ENCODE measurements at places on chromosomes 12 and 14.
A peak's percentile ranks its signal among the peaks of the same experiment; 100 is the strongest.

DNA sequence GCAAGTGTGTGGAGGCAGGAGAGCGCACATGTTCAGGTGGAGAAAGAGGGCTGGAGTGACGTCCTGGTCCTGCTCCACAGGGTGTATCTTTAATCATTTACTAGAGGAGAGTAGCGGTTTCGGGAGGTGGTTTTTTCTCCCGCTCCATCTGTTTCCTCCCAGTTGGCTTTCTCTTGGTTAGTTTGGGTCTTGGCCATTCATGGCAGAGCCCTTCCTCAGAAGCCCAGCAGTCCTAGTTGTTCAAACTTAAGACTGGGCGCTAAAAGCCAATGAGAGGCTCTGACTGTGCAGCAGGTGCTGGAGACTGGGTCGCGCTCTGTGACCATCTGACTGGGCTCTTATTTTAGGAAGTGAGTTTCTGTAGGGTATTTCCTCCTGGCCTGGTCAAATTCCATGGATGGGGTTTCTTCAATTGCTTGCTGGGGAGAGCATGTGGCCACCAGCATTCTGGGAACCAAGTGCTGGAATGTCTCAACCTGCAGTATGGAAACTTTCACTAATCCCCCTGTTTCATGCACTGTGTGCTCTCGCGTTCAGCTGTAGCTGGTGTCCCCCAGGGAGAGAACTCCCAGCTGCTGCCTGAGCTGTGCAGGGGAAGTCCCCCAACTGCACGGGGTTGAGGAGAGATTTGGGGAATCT, 27.4 kb upstream of the TSPAN9 start:
- DNase-seq = no peak

DNA sequence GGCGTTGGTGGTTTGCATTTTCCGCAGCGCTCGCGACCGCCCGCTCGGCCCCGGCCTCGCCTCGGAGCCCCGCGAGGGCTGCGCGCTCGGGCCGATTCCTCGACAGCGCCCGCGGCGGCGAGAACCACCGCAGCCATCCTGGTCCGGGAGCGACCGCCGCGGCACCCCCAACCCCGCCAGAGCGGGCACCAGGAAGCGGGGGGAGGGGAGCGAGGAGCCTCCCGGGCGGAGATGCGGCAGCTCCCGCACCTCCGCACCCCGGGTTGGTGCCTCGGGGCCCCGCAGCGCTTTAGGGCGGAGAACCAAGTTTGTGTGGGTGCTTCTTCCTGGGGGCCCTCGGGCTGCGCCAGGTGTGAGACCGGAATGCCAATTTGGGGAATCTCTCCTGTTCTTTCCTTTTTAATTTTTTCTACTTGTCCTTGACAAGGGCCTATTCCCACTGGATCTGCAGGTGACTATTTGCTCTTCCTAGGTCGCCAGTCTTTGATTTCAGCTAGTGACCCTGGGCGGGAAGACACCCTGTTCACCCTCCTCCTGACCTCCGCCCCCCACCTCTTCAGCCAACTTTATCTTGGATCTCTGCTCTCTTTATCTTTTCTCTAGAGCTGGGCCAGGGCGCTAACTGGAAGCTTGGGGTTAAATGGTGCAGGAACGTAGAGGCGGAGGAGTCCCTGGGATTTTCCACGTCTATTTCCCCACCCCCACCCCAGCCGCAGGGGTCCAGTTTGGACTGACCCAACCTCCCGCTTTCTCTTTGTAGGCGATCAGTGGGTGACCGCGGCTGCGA, at the start of gene SOCS2:
TSS of gene SOCS2 (plus strand) at position 751 of the 787 bp plus-strand sequence. CDS start 223 bp downstream, outside the sequence.
- peak; percentile 22 for DNase-seq

- no peak for DNase-seq
These were observed 385.9 kb downstream of the BMP4 start for GRCh38 chr14:53570411-53571387.

GRCh38 chr12:65100140-65100539, 21.0 kb downstream of the WIF1 start:
- no peak for DNase-seq

DNA sequence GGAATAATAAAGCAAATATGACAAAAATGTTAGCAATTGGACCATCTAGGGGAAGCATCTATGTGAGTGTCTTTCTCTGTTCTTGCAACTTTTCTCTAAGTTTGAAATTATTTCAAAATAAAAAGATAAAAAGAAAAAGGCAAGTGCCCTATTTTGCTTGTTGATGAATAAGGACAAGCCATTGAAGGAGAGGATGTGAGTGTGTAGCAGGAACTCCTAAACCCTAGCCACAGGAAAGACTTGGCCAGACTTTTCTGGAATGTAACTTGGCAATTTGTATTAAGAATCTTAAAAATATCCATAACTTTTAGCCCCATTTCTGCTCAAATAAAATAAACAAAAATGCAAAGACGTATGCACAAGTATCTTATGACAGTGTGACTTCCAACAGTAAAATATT, 279.4 kb downstream of the CACNA1C start:
- DNase-seq = no peak

DNA sequence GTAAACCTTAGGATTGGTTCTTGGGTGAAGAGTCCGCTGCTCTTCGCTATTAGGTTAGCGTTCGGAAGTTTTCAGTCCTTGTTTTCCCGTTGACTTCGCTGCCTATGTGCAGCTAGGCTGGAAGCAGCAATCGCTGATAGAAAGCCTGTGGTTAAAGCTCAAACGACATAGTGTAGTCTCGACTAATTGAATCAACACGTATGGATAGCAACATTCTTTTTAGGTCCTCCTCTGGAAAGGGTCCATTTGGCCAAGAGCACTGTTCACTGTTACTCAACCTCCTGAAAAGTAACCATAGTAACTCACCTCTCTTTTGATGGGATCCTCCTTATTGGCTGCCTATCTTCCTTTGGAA, 355.5 kb downstream of the SNAPC1 start:
- DNase-seq = no peak

- DNase-seq = peak; percentile 60
These were observed 3.2 kb upstream of the SYNE3 start for GRCh38 chr14:95519699-95520098.

GRCh38 chr14:36654794-36655381, 6.8 kb upstream of the PAX9 start:
- no peak for DNase-seq

DNA sequence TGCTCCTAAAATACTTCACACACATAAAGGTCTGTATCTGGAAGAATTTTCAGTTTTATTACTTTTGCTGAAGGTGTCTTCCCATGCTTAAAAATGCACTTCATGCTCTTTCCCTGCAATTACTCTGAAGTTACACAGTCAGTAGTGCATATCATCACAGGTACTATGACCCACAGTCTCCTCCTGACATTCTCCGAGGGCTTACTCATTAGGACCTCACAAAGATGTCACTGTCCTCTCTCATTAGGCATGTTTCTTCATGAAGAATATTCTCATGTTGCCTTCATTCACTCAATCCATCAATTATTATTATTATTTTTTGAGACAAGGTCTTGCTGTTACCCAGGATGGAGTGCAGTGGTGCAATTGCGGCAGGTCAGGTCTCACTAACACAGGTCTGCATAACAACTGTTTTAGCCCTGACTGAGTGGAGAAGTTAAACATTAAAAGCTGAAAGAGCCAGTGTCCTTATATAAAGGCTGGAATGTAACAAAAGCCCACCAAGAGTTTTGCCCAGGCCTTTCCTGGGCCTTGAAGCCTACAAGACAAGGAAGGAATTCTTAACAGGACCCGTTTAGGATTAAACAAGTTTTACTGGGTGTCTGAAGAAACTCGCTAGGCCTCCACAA, 119.5 kb upstream of the WSCD2 start:
- no peak for DNase-seq

GRCh38 chr12:16165506-16165905, 112.0 kb downstream of the SLC15A5 start:
- DNase-seq = no peak

DNA sequence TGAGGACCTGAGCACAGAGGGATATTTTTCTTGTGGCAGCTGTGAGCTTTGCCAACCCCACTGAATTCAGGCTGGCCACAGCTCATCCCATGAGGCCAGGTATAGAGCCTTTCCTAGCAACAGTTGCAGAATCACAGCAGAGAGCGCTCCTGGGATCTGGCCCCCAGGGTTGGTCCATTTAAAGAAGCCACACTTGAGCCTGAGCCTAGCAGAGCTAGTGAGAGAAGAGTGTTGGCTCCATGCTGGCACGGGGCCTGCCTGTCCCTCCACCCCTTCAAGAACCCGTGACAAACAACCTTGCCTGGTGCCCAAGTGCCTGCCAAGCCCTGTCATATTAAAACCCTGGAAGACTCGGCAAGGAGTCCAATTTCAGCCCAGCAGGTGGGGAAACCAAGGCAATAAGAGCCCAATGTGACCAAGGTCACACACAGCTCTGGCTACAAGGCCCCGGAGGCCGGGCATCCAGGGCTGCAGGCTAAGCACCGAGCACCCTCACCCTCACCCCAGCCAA, 91.6 kb downstream of the LRRC74A start:
- DNase-seq = no peak

- no peak for DNase-seq
These were observed 25.7 kb downstream of the SOAT2 start for GRCh38 chr12:53128780-53129569.

DNA sequence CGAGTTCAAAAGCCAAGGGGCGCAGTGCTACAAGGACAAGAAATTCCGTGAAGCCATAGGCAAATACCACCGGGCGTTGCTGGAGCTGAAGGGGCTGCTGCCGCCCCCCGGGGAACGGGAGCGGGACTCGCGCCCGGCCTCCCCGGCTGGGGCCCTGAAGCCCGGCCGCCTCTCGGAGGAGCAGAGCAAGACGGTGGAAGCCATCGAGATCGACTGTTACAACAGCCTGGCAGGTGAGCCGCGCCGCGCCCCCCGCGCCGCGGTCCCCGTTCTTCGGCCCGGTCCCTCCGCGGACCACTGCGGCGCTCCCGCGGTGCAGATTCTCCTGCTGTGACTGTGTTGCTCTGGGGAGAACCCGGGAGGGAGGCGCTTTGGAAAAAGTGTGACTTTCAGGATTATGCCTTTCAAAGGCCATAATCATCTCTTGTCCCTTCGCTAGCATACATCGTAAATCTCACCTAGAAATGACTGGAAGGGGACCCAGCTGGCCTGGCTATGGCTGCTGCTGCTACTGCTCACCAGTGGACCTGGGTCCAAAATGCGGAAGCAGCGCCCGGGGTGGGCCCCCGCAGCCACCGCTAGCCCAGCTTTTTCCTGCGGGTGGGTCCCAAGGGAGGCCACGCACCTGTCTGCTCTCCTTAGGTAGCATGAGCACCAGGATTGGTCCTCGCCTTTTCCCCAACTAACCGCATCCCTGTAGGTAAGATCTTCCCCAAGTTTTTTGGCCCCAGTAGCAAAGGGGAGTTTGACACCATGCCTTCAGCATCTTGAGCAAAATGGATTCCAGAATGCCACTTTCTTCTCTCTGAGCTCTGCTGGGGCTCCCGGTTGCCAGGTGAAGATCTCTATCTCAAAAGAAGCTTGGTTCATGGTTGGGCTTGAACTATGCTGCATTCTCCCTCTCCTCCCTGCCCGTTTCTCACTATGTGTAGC, 853 bp downstream of the TTC9 start:
- peak; percentile 40 for DNase-seq

DNA sequence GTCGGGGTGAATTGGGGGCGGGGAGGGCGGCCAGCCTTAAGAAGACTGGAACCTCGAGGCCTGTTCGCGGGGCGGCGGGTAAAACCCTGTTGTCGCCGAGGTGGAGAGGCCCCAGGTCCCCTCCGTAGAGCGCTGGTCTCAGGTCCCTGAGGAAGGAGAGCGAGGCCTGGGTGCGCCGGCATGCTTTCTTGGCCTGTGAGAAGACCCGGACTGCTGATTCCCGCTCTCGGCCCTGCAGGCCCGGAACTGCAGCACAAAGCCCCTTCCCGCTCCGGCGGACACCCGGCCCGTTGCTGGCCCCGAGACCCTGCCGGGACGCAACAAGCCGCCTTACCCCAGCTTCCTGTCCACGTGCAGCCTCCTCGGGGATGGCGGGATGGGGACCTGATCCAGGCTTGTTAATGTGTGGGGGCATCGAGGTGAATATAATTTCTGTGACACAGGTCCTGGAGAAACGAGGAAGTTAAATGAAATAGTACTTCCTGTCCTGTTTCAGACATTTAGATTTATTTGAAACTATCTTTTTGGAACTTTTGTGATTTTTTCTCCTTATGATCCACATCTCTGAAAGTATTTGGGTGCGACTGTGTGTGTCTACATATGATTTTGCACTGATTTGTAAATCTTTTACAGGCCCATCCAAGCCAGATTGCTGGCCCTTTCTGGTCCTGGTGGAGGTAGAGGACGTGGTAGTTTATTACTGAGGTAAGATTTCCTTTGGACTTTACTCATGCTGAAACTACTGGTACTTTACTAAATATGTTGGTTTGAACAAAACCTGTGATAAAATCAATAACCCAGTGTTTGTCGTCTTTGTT, 600 bp downstream of the PNN start:
- no peak for DNase-seq

- no peak for DNase-seq
These were observed 63.2 kb downstream of the USP15 start for GRCh38 chr12:62323386-62323785.

DNA sequence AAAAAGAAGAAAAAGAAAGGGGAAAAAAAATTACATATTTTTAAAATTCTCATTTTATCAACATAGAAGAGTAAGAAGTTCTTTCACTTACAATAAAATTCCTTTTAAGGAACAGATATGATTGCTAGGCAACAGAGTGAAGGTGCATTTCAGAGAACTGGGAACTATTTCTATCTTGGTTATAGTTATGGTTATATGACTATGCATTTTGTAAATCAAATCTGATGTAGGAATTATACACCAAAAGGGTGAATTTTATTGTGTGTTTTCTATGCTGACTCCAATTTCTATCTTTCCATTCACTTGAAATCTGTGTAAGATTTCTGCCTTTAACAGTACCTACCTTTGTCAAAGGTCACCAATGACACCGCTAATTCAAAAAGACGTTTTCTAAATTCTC, 50.1 kb downstream of the HNRNPC start:
- DNase-seq = no peak

- no peak for DNase-seq
These were observed 408.9 kb downstream of the NAV3 start for GRCh38 chr12:78239544-78239943.

DNA sequence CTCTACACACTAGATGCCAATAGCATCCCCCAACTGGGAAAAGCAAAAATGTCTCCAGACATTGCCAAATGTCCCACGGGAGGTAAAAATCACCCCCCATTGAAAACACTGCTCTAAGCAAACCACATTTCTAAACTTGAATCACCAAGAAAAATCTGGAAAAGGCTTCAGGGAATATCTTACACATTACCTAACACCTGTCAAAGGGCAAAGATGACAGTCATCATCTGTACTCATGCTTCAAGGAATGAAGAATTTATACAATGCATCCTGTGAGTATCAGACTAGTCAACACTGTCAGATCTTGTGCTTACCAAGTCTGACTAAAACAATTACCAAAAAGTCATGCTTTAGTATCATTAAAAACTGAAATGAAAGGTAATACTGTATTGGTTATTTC, 161.6 kb upstream of the SOX5 start:
- DNase-seq = no peak

GRCh38 chr14:89093083-89093730, 268.8 kb downstream of the TTC8 start:
- DNase-seq = no peak

DNA sequence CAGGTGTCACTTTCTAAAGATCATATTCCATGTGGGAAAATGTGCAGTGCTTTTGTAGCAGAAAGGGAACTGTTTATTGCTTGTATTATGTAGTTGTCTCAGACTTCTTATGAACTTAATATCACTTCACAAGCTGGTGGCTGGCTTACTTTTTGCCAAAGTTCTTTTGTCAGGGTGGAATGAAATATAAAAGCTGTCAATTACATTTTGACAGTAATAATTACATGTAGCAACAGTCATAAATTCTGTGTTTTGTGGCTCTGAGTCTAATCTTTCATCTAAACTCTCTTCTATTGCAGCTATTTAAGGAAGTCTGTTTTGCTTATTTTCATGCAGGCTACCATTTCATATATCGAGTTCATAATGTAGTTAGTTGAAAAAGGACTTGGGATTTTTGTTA, 106.6 kb downstream of the OTOGL start:
- no peak for DNase-seq

GRCh38 chr14:102917056-102917385, 5.4 kb upstream of the AMN start:
- no peak for DNase-seq

All from naive thymus-derived CD4-positive, alpha-beta T cell (primary cell).